CD4-positive, alpha-beta T cell (primary cell): ENCODE measurements at places on chromosomes 3 and 15.
A peak's percentile ranks its signal among the peaks of the same experiment; 100 is the strongest.

GRCh38 chr15:27210176-27210575, 239.2 kb downstream of the GABRG3 start:
- no peak overlapping the region for H3K27ac ChIP-seq
- no peaks in the 10 kb centered on the region for H3K27me3 ChIP-seq
- H3K36me3 ChIP-seq, result no peaks in the 10 kb centered on the region

DNA sequence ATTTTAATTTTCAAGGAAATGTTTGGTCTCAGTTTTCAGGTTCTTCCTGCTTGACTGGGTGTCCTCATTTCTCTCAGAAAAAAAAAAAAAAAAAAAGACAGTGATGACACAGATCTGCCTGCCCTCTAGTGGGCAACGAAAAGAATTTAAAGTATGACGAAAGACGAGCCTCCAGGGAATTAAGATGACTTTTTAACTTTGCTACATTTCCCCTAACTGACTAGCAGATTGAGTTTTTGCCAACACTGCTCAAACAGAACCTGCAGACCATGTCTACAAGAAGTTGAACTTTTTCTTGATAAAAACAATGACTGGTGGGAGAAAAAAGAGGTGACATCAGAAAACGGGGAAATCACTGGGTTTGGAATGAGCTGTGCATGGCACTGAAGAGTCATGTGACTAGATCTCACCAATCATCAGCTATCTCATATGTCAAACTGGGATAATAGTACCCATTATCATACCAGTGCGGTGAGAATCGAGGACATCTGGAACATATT, 40.8 kb downstream of the EOMES start:
- H3K27me3 ChIP-seq, result no peaks in the 10 kb centered on the region
- no peak overlapping the region for H3K27ac ChIP-seq
- peak; percentile 70 for DNase-seq
- no peak overlapping the region for H3K4me3 ChIP-seq
- H3K4me1 ChIP-seq, result peaks cover 8% of the 10 kb centered on the region

DNA sequence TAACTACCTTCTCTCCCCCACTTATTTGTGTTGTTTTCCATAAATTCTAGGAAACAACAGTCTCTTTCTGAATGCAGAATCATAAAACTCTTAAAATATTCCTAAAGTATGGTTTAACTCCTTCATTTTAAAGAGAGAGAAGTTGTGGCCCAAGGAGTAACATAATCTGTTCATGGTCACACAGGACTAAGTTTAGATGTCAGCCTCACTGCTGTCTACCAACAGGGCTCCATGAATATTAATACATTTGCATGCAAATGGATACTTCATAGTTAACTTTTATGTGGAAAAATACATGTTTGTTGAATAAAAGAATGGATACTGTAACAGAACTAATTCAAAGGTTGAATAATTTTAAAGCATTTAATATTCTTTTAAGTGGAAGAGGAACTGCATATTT, 18.5 kb upstream of the IL1RAP start:
- no peak for DNase-seq
- H3K27ac ChIP-seq, result no peak overlapping the region
- H3K27me3 ChIP-seq, result peaks cover 2% of the 10 kb centered on the region
- H3K36me3 ChIP-seq, result no peaks in the 10 kb centered on the region

- H3K27me3 ChIP-seq, result no peaks in the 10 kb centered on the region
- H3K27ac ChIP-seq, result no peak overlapping the region
- H3K4me1 ChIP-seq, result peaks cover 2% of the 10 kb centered on the region
- no peak overlapping the region for H3K4me3 ChIP-seq
- no peaks in the 10 kb centered on the region for H3K36me3 ChIP-seq
These were observed 40.7 kb downstream of the LDHAL6B start for GRCh38 chr15:59247364-59247763.

GRCh38 chr3:44981220-44981619, 5.2 kb downstream of the EXOSC7 start:
- H3K27me3 ChIP-seq, result no peaks in the 10 kb centered on the region
- no peaks in the 10 kb centered on the region for H3K36me3 ChIP-seq
- H3K27ac ChIP-seq, result no peak overlapping the region
- peaks cover 69% of the 10 kb centered on the region for H3K4me1 ChIP-seq
- DNase-seq, result no peak

- H3K27me3 ChIP-seq, result no peaks in the 10 kb centered on the region
- H3K27ac ChIP-seq, result peak overlapping the region; percentile 56
These were observed 1.1 kb downstream of the PIAS1 start for GRCh38 chr15:68055224-68055705.

- H3K4me3 ChIP-seq, result peak overlapping the region; percentile 69
- H3K27ac ChIP-seq, result no peak overlapping the region
- DNase-seq, result peak; percentile 65
- peaks cover 31% of the 10 kb centered on the region for H3K4me1 ChIP-seq
- H3K27me3 ChIP-seq, result no peaks in the 10 kb centered on the region
These were observed 711 bp downstream of the XXYLT1 start for GRCh38 chr3:195270079-195270816.

DNA sequence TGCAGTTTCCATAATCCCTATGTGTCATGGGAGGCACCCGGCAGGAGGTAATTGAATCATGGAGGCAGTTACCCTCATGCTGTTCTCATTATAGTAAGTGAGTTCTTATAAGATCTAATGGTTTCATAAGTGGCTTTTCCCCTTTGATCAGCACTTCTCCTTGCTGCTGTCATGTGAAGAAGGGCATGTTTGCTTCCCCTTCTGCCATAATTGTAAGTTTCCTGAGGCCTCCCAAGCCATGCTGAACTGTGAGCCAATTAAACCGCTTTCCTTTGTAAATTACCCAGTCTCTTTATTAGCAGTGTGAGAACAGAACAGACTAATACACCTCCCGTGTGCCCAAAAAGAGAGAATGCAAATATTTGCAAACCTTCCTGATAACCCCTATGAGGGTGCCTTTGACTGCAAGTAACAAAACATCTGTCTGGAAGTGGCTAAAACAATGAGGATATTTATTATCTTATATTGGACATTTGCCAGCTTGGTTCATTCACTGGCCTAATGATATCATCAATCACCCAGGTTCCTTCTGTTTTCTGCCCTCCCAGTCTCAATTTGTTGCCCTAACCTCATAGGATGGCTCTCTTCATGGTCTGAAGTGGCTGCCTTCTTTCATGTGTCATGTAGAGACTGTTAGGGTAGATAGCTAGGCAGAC, 68.7 kb downstream of the BHLHE40 start:
- no peak overlapping the region for H3K4me3 ChIP-seq
- H3K4me1 ChIP-seq, result no peaks in the 10 kb centered on the region
- H3K27me3 ChIP-seq, result no peaks in the 10 kb centered on the region
- no peaks in the 10 kb centered on the region for H3K36me3 ChIP-seq
- no peak overlapping the region for H3K27ac ChIP-seq

DNA sequence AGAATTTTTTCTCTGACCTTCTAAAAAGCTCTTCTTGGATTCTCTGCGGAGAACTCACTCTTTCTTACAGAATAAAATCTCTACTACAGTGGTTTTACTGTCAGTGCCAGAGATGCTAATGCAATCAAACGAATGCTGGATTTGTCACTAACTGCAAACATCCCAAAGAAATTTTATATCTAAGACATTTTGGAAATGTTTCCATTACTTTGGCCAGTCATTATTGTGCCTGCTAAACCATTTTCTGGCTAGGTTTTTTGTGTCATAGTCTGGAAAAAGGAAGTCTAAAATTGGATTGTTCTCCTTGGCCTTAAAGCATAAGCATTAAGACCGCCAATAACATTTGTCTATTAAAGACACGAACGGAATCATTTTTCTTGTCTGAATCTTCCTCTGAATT, 54.0 kb downstream of the PLOD2 start:
- H3K36me3 ChIP-seq, result no peaks in the 10 kb centered on the region
- H3K4me3 ChIP-seq, result no peak overlapping the region
- H3K27me3 ChIP-seq, result no peaks in the 10 kb centered on the region
- no peaks in the 10 kb centered on the region for H3K4me1 ChIP-seq

DNA sequence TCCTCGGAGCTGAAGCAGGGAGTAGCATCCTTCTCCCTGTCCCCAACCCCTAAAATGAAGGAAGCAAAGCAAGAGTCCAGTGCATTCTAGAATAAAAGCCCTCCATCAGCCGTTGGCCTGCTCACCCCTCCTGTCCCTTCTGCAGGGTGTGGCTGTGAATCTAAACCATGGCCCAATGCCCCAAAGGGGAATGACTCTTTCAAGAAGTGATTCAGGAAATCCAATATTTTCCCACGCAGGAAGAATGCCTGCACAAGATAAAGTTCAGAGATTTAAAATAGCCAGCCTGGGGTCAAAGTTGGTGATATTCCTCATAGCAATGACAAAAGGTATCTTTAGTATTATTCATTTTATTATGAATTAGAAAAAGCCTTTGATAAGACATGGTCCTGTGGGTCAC, 38.5 kb downstream of the SLCO2A1 start:
- H3K36me3 ChIP-seq, result no peaks in the 10 kb centered on the region
- no peak for DNase-seq
- no peak overlapping the region for H3K4me3 ChIP-seq
- no peak overlapping the region for H3K27ac ChIP-seq
- H3K27me3 ChIP-seq, result peaks cover 3% of the 10 kb centered on the region

- no peak for DNase-seq
- no peak overlapping the region for H3K27ac ChIP-seq
- H3K4me3 ChIP-seq, result no peak overlapping the region
- no peaks in the 10 kb centered on the region for H3K27me3 ChIP-seq
These were observed 61.2 kb upstream of the PTX3 start for GRCh38 chr3:157375342-157375986.

- DNase-seq, result no peak
- H3K4me3 ChIP-seq, result no peak overlapping the region
- peaks cover 13% of the 10 kb centered on the region for H3K4me1 ChIP-seq
- no peak overlapping the region for H3K27ac ChIP-seq
These were observed 98.0 kb upstream of the TLE3 start for GRCh38 chr15:70195587-70196305.

DNA sequence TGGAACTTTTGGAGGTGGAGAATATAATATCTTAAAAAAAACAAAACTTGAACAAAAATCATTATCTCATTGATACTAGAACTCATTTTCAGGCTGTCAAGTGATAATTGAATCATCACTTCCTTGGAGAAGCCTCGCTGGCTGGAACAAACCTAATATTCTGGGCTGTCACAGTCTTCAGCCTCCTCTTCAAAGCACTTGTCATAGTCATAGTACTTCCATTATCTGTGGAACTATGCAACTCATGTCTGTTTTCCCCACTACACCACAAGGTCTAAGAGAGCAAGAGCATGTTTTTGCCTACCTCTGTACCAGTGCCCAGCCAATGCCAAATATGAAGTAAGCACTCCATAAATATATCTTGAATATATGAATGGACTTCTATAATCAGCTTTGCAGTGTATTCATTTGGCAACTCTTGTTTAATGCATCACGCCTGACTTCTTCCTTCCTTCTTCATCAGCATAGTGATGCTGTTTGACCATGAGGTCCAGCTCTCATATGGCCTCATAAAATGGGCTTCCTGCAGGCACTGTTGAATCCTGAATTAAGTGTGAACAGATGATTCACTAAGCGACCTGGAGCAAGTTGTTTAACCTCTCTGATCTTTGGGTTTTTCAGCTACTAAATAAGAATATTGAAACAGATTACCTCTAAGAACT, 86.6 kb upstream of the SNRK start:
- no peak overlapping the region for H3K27ac ChIP-seq
- DNase-seq, result no peak
- H3K27me3 ChIP-seq, result no peaks in the 10 kb centered on the region
- no peaks in the 10 kb centered on the region for H3K36me3 ChIP-seq
- no peak overlapping the region for H3K4me3 ChIP-seq

GRCh38 chr3:151282921-151283320, 4.6 kb upstream of the P2RY14 start:
- H3K4me1 ChIP-seq, result peaks cover 11% of the 10 kb centered on the region
- H3K36me3 ChIP-seq, result no peaks in the 10 kb centered on the region
- H3K27ac ChIP-seq, result no peak overlapping the region
- H3K27me3 ChIP-seq, result no peaks in the 10 kb centered on the region
- no peak for DNase-seq

- peaks cover 12% of the 10 kb centered on the region for H3K4me1 ChIP-seq
- H3K27me3 ChIP-seq, result no peaks in the 10 kb centered on the region
- no peak overlapping the region for H3K27ac ChIP-seq
These were observed 22.1 kb upstream of the CRBN start for GRCh38 chr3:3201611-3202010.

- H3K36me3 ChIP-seq, result no peaks in the 10 kb centered on the region
- H3K27ac ChIP-seq, result no peak overlapping the region
- DNase-seq, result no peak
- peaks cover 21% of the 10 kb centered on the region for H3K27me3 ChIP-seq
These were observed 131.4 kb downstream of the NSMCE3 start for GRCh38 chr15:29138260-29138659.

- H3K4me1 ChIP-seq, result no peaks in the 10 kb centered on the region
- DNase-seq, result no peak
- H3K36me3 ChIP-seq, result no peaks in the 10 kb centered on the region
- no peak overlapping the region for H3K27ac ChIP-seq
- H3K27me3 ChIP-seq, result no peaks in the 10 kb centered on the region
These were observed 675.5 kb downstream of the FHIT start for GRCh38 chr3:60575718-60576272.

- H3K4me3 ChIP-seq, result peak overlapping the region; percentile 92
- no peak overlapping the region for H3K27ac ChIP-seq
- H3K4me1 ChIP-seq, result peaks cover 18% of the 10 kb centered on the region
- no peaks in the 10 kb centered on the region for H3K36me3 ChIP-seq
- no peaks in the 10 kb centered on the region for H3K27me3 ChIP-seq
- no peak for DNase-seq
These were observed 1.5 kb downstream of the CDC25A start for GRCh38 chr3:48186631-48187300.

- no peaks in the 10 kb centered on the region for H3K27me3 ChIP-seq
- no peak for DNase-seq
- H3K36me3 ChIP-seq, result no peaks in the 10 kb centered on the region
- no peak overlapping the region for H3K4me3 ChIP-seq
- no peak overlapping the region for H3K27ac ChIP-seq
These were observed 14.0 kb upstream of the CTDSPL start for GRCh38 chr3:37847689-37848088.

DNA sequence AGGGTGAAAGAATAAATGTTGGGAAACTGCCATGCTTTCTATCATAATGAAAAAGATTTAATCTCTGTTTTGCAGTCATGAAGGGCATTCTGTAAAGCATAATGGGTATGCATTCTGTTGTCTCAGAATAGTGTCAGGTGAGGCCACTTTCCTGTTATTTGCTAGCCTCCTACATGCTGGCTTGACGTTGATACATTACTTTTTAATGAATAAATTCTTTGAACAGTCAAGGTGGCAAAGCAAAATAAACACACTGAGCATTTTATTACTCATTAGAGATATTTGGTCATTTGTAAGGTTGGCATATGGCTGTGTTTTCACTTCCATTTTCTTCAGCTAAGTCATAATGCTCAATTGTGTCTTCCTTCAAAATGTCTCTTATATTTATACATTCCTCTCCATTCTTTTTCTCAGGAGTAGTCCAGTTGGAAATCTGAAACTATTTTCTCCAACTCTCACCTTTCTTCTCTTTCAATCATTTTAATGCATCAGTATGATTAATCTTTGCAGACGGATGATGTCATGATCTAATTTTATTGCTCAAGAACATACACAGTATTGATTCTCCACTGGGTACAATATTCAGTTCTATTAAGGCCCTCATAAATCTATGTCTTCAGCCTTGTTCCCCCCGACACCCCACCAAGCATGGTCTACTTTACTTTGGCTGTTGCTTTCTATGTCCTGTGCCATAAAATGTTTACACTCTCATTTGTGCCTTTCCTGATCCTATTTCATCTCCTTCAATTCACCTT, 290.7 kb downstream of the GBE1 start:
- H3K27me3 ChIP-seq, result no peaks in the 10 kb centered on the region
- no peaks in the 10 kb centered on the region for H3K4me1 ChIP-seq
- no peak overlapping the region for H3K27ac ChIP-seq

- no peak for DNase-seq
- H3K4me1 ChIP-seq, result no peaks in the 10 kb centered on the region
- no peaks in the 10 kb centered on the region for H3K36me3 ChIP-seq
- no peaks in the 10 kb centered on the region for H3K27me3 ChIP-seq
These were observed 265.6 kb upstream of the CDIN1 start for GRCh38 chr15:36313736-36314280.
